ENCODE measurements at places on chromosomes 3 and 15.

GRCh38 chr3:196624067-196624790, 15.3 kb upstream of the NRROS start:
- no peak for DNase-seq

- no peak for DNase-seq
Measured at GRCh38 chr15:59131456-59131855, 26.5 kb downstream of the CCNB2 start.

DNA sequence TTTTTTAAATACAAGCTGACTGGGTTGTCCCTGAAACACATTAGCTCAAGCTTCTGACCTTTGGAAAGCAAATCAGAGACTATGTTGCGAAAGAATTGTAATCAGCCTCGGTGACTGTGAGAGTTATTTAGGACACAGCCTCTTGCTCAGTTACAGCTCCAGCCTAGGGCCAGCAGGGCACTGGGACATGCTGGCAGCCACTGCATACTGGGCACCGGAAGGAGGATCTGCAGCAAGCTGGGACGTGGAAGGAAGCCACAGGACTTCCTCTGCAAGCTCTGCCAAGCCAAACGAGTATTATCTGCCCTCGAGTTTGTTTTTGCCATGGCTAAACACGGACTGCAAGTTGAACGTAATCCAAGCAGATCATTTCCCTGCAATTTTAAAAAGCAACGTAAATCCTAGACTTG, 24.4 kb upstream of the COPG1 start:
- no peak for DNase-seq

DNA sequence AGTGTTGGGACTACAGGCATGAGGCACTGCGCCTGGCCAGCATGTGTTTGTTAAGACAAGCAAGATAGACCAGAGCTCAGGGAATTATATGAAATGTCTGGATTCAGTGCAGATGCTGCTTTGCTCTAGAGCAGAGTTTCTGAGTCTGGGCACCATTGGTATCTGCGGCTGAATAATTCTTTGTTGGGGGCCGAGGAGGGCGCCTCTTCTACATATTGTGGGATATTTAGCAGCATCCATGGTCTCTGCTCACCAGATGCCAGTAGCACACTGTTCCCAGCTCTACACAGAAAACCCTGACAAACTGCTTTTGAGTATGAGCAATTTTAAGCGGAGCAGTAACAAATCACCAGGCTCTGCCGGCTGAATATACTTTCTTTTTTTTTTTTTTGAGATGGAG, 3.6 kb upstream of the LDHAL6B start:
- DNase-seq: no peak

DNA sequence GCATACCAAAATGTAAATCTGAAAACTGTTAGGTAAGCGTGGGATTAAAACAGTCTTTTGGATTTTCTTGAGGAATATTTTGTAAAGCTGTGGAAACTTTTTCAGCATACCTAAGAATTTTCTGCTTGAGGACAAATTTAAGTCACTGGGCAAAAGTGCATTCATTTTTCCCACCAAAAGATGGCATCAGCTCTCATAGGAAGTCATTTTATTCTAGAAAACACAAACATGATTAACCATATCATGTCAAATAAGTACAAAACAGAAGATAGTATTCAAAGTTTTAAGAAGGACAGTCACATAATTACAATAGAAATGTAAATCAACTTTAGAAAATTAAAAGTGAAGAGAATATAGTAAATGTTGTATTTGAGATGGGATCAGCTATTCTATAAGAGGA, 63.5 kb downstream of the SLC49A4 start:
- no peak for DNase-seq

- no peak for DNase-seq
Measured at GRCh38 chr3:156016902-156017301, 103.5 kb upstream of the KCNAB1 start.

DNA sequence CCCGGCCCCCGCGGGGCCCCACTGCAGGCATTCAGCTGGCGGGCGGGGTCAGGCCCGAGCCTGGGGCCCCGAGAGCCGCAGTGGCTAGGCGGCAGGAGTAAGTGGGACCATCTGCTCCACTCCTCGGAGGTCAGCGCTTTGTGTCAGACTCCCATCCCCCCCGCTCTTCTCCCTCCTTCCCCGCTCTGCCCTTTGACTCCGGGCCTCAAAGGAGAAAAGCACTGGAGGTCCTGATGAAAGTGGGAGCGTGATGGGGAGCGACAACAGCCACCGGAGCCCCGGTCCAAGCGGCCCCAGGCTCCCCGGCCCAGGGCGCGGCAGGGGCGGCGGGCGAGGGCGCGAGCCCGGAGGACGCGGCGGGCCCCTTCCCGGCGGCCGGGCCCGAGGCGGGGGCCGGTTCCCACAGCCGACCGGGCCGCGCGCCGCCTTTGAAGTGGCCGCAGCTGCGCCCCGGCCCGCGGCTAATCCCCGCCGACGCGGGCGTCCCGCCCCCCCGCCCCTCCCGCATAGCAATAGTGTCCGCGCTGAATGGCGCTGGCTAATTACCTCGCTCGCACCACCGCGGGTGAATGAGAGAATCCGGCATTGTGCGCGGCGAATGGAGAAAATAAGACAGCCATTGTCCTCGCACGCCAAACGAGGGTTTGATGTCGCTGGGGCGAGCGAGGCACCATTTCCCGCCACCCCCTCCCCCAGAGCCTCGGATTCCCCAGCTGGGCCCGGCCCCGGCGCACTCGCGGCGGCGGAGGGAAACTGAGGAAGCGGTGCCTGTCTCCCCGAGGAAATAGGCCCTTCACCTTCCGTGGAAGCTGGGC, 22.4 kb downstream of the IGDCC3 start:
- DNase-seq: no peak

- DNase-seq: no peak
Measured at GRCh38 chr3:195154793-195155535, 116.0 kb downstream of the XXYLT1 start.

DNA sequence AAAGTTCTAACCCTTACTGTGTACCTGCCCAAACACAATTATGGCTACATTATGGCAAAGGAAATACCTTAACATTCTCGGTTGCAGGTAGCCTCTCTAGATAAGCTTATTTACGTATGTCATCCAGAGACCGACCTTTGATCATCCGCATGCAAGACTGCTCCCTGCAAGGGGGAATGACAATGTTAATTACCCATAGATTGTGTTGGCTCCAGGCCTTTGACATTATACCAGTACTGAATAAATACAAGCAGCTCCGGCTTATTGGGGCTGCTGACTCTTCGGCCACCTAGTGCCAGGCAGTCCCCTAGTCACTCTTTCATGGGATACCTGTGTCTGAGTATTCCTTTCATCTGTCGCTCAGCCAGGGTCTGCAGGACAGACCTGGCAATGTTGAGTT, 223.5 kb downstream of the DTWD1 start:
- DNase-seq: no peak

DNA sequence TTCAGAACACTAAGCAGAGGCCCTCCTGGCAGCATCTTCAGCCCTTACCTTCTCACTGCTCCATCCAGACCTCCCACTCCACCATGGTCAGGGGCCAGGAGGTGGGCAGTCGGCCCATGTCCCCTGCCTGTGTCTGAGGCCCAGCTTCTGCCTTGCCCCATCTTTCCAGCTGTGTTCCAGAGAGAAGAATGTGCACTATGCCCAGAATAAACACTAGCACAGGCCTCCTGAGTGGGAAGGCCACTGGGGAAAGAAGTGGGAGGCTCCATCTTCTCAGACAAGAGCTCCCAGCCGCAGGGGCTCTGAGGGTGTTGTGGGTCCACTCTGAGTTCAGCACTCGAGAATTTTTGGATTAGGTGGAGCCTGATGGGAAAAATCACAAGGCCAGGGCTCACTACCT, 44.5 kb downstream of the ADCY5 start:
- DNase-seq: no peak

DNA sequence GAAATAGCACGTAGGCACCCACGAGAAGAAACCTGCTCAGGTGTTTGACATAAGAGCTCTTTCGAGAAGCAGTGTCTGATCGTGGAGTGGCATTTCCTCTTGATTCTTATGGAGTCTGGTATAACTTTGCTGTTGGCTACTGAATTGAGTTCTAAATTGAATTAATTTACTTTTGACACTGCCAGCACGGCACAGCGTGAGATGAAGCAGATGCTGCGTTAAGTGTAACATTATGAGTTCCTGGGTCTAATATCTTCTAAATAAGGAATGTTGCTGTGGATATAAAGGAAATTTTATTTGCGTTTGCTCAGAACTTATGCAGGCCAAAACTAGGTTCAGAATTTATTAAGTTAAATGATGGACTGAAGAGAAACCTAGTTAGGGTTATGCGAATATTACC, 919.9 kb downstream of the TUSC7 start:
- DNase-seq: no peak

DNA sequence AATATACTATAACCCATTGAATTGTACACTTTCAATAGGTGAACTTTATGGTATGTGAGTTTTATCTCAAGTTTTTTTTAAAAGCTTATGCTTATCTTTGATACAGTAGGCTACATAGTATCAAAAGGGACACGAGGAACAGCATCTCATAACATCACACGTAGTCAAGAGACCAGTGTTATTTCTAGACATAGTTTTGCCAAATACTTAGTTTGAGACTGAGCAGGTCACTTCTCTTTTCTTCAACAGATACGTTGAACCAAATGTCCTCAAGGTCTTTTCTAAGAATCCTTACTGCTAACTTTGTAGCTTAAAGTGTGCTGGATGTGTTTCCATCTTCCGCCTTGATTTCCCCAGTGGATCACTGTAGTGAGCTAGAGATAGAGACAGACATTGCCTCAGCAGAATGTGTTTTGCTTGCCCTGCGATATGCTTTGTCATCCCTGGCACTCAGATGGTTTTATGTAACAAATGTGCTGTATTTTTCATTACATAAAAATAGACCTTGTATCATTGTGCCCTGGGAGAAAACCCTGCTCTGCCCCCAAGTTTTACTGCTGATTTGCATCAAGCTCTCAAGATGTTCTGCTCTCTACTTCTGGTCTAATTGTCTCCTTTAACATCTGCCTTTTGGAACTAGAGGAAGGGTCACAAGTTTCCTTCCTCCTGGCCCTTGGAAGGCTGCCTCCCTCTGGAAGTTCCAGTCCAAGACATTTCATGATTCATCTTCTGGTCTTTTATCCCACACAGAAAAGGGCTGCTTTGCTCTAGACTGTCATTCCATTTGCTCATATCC, 426.4 kb upstream of the RGMA start:
- no peak for DNase-seq

GRCh38 chr3:77042882-77043281, 3.0 kb downstream of the ROBO2 start:
- DNase-seq: no peak

DNA sequence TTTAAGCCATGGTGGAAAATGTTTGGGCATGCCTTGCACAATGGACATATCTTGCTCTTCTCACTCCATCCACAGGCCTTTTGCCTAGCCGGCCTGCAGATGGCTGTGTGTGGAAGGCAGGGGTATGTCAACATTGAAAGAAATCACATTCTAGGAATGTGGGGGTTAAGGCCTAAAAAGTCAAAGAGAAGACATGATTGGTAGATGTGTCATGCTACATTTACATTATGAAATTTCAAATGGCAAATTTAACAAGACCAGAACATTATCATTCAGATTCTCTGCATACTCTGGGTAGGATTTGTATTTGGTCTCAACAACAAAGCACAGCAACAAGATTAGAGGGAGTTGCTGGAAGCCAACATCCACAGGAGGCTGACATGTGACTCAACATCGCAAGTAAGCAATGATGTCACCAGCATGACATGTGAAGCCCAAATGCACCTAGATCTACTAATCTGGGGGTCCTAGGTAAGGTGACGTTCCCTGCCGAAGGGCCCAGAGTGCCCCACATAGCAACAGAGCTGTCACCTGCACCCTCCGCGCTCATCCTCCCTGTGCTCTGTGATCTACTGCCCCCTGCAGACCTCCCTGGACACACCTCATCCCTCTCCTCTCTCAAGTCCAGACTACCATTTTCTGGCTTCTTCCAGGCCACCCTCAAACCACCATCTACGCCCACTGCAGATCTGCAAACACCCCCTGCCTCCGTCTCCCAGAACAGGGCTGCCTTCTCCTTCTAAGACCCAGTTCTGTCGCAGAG, 39.4 kb downstream of the CLDN18 start:
- DNase-seq: no peak

- no peak for DNase-seq
Measured at GRCh38 chr15:101536875-101537405, 47.4 kb upstream of the PCSK6 start.

GRCh38 chr3:89372456-89372855, 265.0 kb downstream of the EPHA3 start:
- no peak for DNase-seq

- no peak for DNase-seq
Measured at GRCh38 chr3:170531657-170532335, 54.1 kb downstream of the SLC7A14 start.

- no peak for DNase-seq
Measured at GRCh38 chr15:52794665-52795463, 4.7 kb upstream of the ONECUT1 start.

- DNase-seq: no peak
Measured at GRCh38 chr3:155049959-155050358, 30.2 kb upstream of the MME start.

DNA sequence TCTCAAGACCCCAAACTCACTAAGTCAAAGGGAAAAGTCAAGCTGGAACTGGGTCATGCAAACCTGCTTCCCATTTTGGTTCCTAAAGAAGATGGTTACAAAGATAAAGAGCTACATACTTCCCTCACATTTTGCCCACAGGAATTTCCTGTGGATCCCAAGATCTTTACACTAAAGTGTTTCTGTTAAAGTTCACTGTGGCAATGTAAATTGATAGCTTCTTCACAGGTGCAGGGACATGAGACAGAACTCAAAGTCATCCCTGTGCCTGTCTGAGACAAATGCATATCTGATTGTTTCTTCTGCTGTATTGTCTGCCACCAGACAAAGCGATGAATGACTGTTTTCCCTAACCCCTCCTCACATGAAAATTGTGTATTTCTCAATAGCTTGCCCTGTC, 567.8 kb downstream of the ZIC1 start:
- DNase-seq: no peak

DNA sequence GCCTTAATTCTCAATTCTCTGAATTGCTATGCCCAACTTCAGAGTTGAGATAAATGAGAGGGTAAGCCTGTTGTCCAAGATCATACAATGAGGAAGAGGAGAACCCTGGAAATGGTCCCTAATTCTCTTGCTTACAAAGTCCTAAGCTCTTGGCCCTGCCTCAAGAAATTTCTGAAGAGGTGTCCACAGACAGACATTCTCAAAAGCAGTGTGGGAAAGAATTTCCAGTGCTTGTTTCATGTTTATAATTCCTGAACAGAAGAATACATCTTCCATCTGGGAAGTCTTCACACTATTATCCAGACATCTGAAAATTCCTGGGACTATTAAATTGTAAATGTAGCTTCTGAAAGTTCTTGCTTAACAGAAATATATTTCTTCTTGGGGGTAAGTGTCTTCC, 166.8 kb upstream of the LRTM1 start:
- DNase-seq: no peak

GRCh38 chr3:49410846-49411534, 786 bp downstream of the RHOA start:
- no peak for DNase-seq

DNA sequence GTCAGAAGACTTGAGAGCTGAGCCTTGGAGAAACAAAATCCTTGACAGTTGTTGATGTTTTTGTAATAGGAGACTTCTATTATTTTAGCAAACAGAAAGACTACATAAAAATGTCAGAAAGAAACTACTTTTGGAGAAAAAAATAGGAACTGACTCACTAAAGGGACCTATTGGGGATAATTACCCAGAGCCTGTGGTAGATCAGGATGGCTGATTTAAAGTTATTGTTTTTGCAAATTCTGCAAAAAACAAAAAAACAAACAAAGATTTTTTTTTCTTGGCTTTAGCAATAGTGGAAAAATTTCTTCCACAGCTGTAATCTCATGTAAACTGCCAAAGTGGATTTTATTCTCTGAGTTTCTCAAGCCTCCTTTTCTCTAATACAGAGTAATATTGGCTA, 101.5 kb upstream of the SATB1 start:
- no peak for DNase-seq

- no peak for DNase-seq
Measured at GRCh38 chr3:14307656-14308302, 94.6 kb upstream of the SLC6A6 start.
